ENCODE measurements at places on chromosomes 2 and 18. TPM values are rescaled to one million over a fixed set of nuclear protein-coding genes. Genes with fewer than 3 reads are reported as not detected.

The SLC23A3 gene
- 0.33 TPM for total RNA-seq

DNA sequence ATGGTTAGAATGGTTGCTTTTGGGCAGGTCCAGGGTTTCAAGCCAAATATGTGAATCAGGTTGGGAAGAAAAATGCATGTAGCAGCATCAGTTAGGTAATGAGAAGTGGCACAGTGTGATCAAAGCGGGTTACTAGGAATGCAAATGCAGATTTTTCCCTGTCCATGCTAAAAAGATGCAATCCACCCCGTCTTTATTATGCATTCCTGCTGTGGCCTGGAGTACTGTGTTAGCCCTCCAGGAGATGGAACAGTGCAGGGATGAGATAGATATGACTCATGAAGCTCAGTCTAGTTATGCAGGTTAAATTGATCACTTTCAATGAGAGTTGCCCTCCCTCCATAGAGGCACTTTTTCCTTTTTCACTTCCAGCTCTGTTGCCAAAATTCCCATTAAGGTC, 283.8 kb downstream of the CTNNA2 start:
- no peak overlapping the region for H3K27ac ChIP-seq
- H3K4me1 ChIP-seq, result no peaks in the 10 kb centered on the region
- DNase-seq, result no peak
- no peak overlapping the region for H3K4me3 ChIP-seq
- no peaks in the 10 kb centered on the region for H3K36me3 ChIP-seq
- no peaks in the 10 kb centered on the region for H3K27me3 ChIP-seq

DNA sequence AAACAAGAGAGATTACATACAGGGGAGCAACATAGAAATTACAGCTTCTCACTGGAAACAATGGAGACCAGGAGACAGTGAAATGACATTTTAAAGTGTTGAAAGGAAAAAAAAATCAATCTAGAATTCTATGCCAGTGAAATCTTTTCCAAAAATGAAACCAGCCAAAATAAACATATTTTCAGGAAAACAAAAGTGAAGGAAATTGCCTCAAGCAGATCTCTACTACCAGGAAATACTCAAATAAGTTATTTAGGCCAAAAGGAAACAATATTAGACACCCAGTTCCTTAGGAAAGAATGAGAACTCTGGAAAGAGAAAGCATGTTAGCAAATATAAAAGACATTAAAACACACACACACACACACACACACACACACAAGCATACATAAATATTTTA, 339.9 kb upstream of the NCKAP5 start:
- no peaks in the 10 kb centered on the region for H3K27me3 ChIP-seq
- H3K27ac ChIP-seq, result no peak overlapping the region
- no peak overlapping the region for H3K4me3 ChIP-seq

DNA sequence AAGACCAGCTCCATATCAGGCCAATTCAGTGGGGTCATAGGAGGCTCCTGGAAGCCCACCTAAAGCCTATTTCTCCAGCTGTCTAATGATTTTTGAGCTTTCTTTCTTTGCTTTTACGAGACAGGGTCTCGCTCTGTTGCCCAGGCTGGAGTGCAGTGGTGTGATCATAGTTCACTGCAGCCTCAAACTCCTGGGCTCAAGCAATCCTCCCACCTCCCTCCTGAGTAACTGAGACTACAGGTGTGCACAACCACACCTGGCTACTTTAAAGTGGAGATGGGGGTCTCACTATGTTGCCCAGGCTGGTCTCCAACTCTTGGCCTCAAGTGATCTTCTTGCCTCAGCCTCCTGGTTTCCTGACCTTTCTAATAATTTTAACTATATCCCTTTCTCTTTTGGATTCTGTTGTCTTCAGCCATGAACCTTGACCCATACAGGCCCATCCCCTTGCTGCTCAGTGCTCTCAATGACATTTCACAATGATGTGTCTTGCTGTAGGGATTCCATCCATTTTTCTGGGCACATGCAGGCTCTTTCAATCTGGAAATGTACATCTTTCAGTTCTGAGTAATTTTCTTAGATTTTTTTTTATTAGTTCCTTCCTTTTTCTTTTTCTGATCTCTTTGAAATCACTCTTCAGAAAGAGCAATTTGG, 29.7 kb downstream of the GNLY start:
- no peak overlapping the region for H3K27ac ChIP-seq
- no peaks in the 10 kb centered on the region for H3K36me3 ChIP-seq
- no peak for DNase-seq
- peaks cover 11% of the 10 kb centered on the region for H3K4me1 ChIP-seq

GRCh38 chr2:56199492-56199891, 15.7 kb downstream of the CCDC85A start:
- no peak for DNase-seq
- H3K27ac ChIP-seq, result no peak overlapping the region
- no peaks in the 10 kb centered on the region for H3K36me3 ChIP-seq
- no peaks in the 10 kb centered on the region for H3K27me3 ChIP-seq

DNA sequence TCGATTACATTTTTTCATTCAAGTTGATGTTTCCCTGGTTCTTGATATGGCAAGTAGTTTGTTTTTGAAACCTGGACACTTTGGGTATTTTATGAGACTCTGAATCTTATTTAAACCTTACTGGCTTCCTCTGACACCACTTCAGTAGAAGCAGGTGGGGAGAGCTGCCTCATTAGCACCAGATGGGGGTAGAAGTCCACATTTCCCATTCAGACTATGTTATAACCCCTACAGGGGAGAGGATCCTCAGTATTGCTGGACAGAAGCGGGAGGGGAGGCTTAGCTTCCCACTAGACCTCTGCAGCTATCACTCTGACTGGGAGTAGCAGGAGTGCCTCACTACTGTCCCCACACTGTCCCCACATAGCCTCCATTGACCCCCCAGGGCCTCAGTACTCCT, 145.3 kb upstream of the SLC35G4 start:
- H3K4me3 ChIP-seq, result no peak overlapping the region
- H3K27ac ChIP-seq, result no peak overlapping the region
- no peaks in the 10 kb centered on the region for H3K4me1 ChIP-seq
- no peak for DNase-seq
- no peaks in the 10 kb centered on the region for H3K36me3 ChIP-seq
- no peaks in the 10 kb centered on the region for H3K27me3 ChIP-seq

Measured in esophagus muscularis mucosa (tissue), 4 donors.